PC-3 (cell line): ENCODE measurements at places on chromosomes 2 and 18.

GRCh38 chr2:206990360-206990759 lies 51.0 kb downstream of the CPO start:
- no peak overlapping the region for H3K27ac ChIP-seq
- H3K36me3 ChIP-seq, result no peaks in the 10 kb centered on the region
- DNase-seq, result no peak
- no peak overlapping the region for H3K4me3 ChIP-seq

- H3K27me3 ChIP-seq, result no peaks in the 10 kb centered on the region
- H3K27ac ChIP-seq, result no peak overlapping the region
- DNase-seq, result peak; percentile 51
Measured at GRCh38 chr2:191250400-191250799, 5.2 kb downstream of the MYO1B start.

GRCh38 chr2:133431289-133431688 lies 137.0 kb downstream of the NCKAP5 start:
- no peaks in the 10 kb centered on the region for H3K27me3 ChIP-seq
- H3K4me3 ChIP-seq, result no peak overlapping the region
- peaks cover 8% of the 10 kb centered on the region; the same call in 1 of the 2 replicates for H3K4me1 ChIP-seq
- DNase-seq, result peak; percentile 52
- no peaks in the 10 kb centered on the region for H3K36me3 ChIP-seq
- H3K27ac ChIP-seq, result no peak overlapping the region

DNA sequence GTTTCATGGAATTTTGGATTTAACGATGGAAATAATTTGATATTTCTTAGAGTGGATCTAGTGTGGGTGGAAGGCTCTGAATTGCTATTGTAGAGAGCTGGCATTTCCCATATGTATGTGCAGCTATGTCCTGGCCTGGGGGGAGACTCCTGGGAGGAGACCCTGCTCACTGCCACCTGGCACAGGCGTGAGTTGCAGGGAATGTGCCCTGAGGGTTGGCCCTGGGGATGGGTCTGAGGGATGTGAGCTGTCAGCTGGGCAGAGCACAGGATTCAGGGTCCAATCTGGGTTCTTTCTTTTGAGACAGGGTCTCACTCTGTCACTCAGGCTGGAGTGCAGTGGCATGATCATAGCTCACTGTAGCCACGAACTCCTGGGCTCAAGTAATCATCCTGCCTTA lies 120.2 kb downstream of the CLIP4 start:
- DNase-seq, result no peak
- H3K27ac ChIP-seq, result no peak overlapping the region
- no peaks in the 10 kb centered on the region for H3K36me3 ChIP-seq

DNA sequence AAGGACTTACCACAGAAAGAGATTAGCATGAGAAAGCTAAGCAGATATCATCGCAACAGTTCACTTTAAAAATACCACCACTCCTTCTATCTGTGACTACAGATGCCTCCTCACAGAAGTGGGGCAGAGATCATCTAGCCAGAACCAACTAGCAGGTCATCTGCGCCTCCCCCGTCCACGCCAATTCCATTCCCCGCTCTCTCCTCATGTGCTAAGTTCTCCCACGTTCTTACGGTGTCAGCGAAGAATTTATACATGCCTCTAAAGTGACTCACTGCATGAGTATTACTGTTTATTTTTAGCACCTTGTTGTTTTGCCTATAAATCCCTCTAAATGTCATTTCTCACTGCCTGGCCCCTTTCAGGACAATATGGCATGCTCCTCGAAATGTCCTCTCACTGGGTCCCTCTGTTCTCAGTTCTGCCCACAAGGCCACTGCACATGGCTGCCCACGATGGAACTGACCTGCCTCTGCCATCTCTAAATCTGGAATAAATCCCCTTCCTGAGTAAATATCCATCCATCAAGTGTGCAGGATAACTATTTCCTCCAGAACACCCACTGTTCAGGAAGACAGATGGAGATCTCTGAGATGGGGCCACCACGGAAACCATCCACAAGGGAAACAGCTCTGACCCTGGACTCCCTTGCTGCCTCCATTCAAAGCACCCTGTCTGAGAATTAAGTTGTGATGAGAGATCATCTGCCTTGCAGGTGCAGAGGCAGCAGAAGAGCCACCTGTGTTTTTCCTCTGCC lies 137.7 kb downstream of the IRS1 start:
- no peaks in the 10 kb centered on the region for H3K36me3 ChIP-seq
- H3K4me3 ChIP-seq, result peak overlapping the region; percentile 28; the same call in 1 of the 2 replicates
- H3K27me3 ChIP-seq, result no peaks in the 10 kb centered on the region
- H3K27ac ChIP-seq, result peak overlapping the region; percentile 68
- DNase-seq, result peak; percentile 93

GRCh38 chr2:129050101-129050500 lies 731.4 kb upstream of the HS6ST1 start:
- H3K27ac ChIP-seq, result no peak overlapping the region
- H3K36me3 ChIP-seq, result no peaks in the 10 kb centered on the region
- DNase-seq, result no peak
- H3K4me3 ChIP-seq, result no peak overlapping the region
